CD8-positive, alpha-beta memory T cell (primary cell): ENCODE measurements at places on chromosomes 3 and 15. TPM values are rescaled to one million over a fixed set of nuclear protein-coding genes. Genes with fewer than 3 reads are reported as not detected.
A peak's percentile ranks its signal among the peaks of the same experiment; 100 is the strongest.

- no peak overlapping the region for H3K4me3 ChIP-seq
- DNase-seq: no peak
- H3K36me3 ChIP-seq: peaks cover 53% of the 10 kb centered on the region
- no peaks in the 10 kb centered on the region for H3K27me3 ChIP-seq
- H3K4me1 ChIP-seq: peaks cover 16% of the 10 kb centered on the region
Measured at GRCh38 chr3:9746330-9746729, 3.4 kb upstream of the OGG1 start.

DNA sequence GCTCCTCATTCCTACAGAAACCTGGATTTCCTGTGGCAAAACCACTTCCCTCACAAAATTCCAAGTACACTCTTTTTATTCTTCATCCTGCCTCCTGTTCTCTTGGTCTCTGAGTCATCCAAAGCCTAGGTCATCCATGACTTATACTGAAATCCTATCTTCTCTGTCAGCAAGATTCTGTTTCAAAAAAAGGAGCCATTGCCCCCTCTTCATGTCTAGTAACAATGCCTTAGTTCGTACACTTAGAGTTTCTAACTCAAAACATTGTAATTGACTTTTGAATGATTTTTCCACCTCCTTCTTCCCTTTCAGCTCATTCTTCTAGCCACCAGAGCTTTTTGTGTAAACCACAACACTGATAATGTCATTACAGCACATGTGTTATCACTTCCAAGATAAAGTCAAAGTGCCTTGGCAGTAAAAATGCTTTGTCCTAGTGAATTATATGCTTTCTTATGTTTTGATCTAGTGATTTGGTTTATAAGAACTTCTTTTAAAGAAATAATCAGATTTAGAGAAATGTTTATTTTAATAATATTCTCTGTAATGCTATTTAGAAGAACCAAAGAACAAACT lies 256.5 kb upstream of the NECTIN3 start:
- no peaks in the 10 kb centered on the region for H3K4me1 ChIP-seq
- no peak overlapping the region for H3K4me3 ChIP-seq
- H3K27me3 ChIP-seq: no peaks in the 10 kb centered on the region
- no peak overlapping the region for H3K27ac ChIP-seq
- H3K36me3 ChIP-seq: no peaks in the 10 kb centered on the region

TRH gene
- polyA plus RNA-seq: not detected

GRCh38 chr3:112127522-112128494 lies 5.2 kb downstream of the GCSAM start:
- H3K4me3 ChIP-seq: peak overlapping the region; percentile 32
- no peak overlapping the region for H3K27ac ChIP-seq
- H3K27me3 ChIP-seq: no peaks in the 10 kb centered on the region

GRCh38 chr3:52265387-52265786 lies 13.1 kb downstream of the WDR82 start:
- no peak overlapping the region for H3K4me3 ChIP-seq
- H3K27ac ChIP-seq: no peak overlapping the region
- H3K27me3 ChIP-seq: no peaks in the 10 kb centered on the region
- H3K4me1 ChIP-seq: peaks cover 84% of the 10 kb centered on the region

DNA sequence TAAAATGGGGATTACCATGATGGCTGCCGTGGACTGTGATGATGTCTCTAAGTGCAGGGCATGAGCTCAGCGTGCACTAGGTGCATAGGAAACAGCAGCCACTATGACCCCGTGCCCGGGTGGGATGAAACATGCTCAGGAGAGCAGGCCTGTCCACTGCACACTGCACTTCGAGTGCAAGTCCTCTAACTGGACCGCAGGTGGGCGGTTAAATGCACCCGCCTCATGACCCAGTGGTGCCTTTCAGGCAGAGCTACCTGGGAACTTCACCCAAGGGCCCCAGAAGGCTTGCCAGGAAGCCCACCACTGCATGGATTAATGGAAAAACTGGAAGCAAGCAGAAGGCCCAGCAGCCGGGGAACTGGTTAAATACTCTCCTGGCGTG lies 34.0 kb downstream of the PRKCD start:
- peaks cover 5% of the 10 kb centered on the region for H3K36me3 ChIP-seq
- H3K27me3 ChIP-seq: no peaks in the 10 kb centered on the region
- no peak overlapping the region for H3K27ac ChIP-seq
- H3K4me1 ChIP-seq: peaks cover 3% of the 10 kb centered on the region
- no peak overlapping the region for H3K4me3 ChIP-seq

- no peak overlapping the region for H3K4me3 ChIP-seq
- no peaks in the 10 kb centered on the region for H3K4me1 ChIP-seq
- no peak overlapping the region for H3K27ac ChIP-seq
- no peak for DNase-seq
- no peaks in the 10 kb centered on the region for H3K36me3 ChIP-seq
Measured at GRCh38 chr15:42619656-42620371, 44.4 kb downstream of the STARD9 start.

DNA sequence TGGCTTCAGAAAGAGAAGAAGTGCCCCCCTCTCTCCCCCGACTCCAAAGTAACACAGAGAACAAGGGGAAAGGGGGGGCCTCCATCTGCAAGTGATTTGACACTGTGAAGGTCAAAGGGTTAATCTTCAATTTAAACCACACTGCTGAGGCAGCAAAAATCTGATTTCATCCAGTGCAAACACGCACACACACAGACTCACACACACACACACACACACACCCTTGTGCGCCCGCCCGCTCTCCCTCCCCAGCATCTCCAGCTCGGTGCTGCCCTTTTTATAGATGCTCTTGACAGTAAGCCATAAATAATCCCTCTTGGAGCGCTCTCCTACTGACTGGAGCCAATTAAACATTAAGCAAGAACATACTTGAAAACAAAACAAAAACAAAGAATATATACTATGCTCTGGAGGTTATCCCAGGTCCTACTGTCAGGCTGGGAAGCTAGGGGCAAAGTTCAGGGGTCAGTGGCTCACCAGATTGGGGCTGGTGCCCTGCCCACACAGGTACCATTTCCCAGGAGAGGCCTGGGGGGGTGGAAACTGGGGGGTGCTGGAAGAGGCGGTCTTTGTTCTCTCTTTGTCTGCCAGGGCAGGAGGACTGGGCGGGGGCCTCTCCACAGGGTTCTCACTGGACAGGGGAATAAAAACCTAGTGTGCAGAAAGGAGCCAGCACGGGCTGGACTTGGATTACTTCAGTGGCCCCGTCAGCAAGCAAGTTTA lies 16.3 kb downstream of the BMF start:
- H3K4me3 ChIP-seq: no peak overlapping the region
- no peaks in the 10 kb centered on the region for H3K36me3 ChIP-seq
- peaks cover 3% of the 10 kb centered on the region for H3K4me1 ChIP-seq
- no peak for DNase-seq
- no peak overlapping the region for H3K27ac ChIP-seq

SOX14 gene
- polyA plus RNA-seq: not detected

GRCh38 chr15:51089699-51090453 lies 4.8 kb downstream of the TNFAIP8L3 start:
- DNase-seq: no peak
- H3K36me3 ChIP-seq: no peaks in the 10 kb centered on the region
- H3K27ac ChIP-seq: no peak overlapping the region
- H3K4me1 ChIP-seq: no peaks in the 10 kb centered on the region

RBMS3 gene
- polyA plus RNA-seq: 0.21 TPM
